Fibroblast of lung (primary cell): ENCODE measurements at places on chromosomes 1 and 21. TPM values are rescaled to one million over a fixed set of nuclear protein-coding genes. Genes with fewer than 3 reads are reported as not detected.

The CELA2A gene
- not detected in 2 replicates for total RNA-seq

The ANXA9 gene
- under 0.01 and 0.33 TPM in 2 replicates for total RNA-seq

The TAF5L gene
- total RNA-seq: 13.6 and 17.3 TPM in 2 replicates

The FMOD gene
- total RNA-seq: 3.3 and 15.4 TPM in 2 replicates

The TSTD1 gene
- total RNA-seq: 0.66 and 0.77 TPM in 2 replicates

The SPATA21 gene
- not detected in 2 replicates for total RNA-seq

GRCh38 chr1:175801979-175802378, 58.6 kb upstream of the TNR start:
- DNase-seq: no peak
- no peaks in the 10 kb centered on the region for H3K36me3 ChIP-seq
- no peaks in the 10 kb centered on the region for H3K27me3 ChIP-seq
- H3K4me3 ChIP-seq: no peak overlapping the region

DNA sequence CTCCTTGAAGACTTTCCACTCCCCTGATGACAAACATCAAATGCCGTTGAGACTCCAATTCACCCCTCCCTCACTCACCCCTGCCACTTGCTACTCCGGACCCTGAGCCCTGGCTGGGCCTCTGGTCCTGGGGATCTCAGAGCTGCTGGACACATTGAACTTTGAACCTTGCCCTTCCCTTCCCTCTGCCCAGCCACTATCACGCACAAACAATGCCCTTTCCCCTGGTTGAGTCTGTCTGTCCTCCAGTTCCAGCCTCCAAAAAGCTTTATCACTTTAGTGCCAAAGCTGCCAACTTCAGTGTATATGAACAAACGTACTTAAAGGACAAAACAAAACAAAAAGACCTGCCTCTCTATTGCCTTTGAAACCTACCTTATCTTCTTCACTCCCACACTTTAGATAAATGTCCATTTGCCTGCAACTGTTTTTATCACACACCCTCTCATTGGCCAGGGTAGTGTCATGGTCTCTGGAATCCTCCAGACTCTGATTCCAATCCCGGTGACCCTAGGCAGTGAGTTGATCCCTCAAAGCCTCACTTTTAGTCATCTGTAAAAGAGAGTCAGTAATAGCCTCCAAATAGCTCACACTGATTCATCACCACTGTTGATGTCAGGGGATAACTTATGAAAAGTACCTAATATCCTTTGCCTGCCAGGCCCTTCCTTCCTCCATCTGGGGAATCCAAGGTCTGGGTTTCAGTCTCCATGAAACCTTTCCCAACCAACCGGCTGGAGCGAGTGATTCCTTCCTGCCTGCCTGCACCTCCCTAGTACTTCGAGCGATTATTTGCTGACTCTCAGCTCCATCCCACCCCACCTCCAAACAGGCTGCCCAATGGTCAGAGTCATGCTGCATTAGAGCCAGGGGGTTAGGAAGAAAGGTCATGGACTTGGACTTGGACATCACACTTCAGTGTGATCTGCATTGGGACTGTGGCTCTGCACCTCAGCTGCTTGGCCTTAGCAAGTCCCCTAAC, 15.9 kb upstream of the SPOCD1 start:
- H3K27ac ChIP-seq: no peak overlapping the region
- H3K27me3 ChIP-seq: no peaks in the 10 kb centered on the region
- H3K4me3 ChIP-seq: no peak overlapping the region
- DNase-seq: peak; percentile 73
- H3K4me1 ChIP-seq: peaks cover 4% of the 10 kb centered on the region

- H3K36me3 ChIP-seq: peaks cover 2% of the 10 kb centered on the region
- H3K4me3 ChIP-seq: no peak overlapping the region
- no peaks in the 10 kb centered on the region for H3K27me3 ChIP-seq
- no peak overlapping the region for H3K27ac ChIP-seq
- peaks cover 9% of the 10 kb centered on the region for H3K4me1 ChIP-seq
- DNase-seq: no peak
These were observed 28.5 kb downstream of the TUFT1 start for GRCh38 chr1:151568626-151569088.

DNA sequence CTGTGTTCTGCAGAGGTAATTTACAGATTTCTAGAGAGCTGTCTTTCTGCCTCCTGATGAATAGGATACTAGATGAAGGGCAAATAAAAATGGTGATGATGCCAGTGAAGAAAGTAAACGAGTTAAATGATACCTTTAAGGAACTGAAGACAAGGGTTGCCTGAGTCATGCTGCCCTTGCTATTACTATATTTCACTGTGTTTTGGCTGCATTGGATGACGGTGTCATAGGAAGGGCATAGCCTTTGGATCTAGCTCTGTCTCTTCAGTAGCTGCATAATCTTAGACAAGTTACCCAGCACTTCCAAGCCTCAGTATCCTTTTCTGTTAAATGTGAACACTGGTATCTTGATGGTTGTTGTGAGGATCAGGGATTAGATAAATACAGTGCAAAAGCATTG, 131.5 kb upstream of the FGGY start:
- H3K4me3 ChIP-seq: no peak overlapping the region
- H3K36me3 ChIP-seq: no peaks in the 10 kb centered on the region
- no peaks in the 10 kb centered on the region for H3K4me1 ChIP-seq

GRCh38 chr1:218068241-218068640, 216.9 kb upstream of the RRP15 start:
- no peak overlapping the region for H3K4me3 ChIP-seq
- H3K27ac ChIP-seq: no peak overlapping the region
- H3K36me3 ChIP-seq: no peaks in the 10 kb centered on the region
- DNase-seq: no peak
- no peaks in the 10 kb centered on the region for H3K27me3 ChIP-seq

DNA sequence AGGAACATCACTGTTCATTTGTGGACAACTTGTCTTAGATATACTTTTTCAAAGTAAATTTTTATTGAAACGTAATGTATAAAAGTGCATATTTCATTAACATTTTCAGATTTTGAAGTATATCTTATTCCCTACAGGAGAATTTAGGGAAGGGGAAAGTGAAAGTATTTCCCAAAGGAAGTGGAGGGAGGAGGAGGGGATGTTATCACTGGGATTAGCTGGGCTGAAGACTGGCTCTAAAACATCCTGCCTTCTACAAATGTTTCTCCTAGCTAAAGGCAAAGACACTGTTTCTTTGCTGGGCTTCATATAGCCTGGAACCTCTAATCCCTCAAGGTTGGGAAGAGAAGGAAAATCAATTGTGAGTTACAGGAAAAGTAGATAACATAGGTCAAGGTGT, 7.1 kb upstream of the ZNF697 start:
- no peak overlapping the region for H3K27ac ChIP-seq
- H3K36me3 ChIP-seq: no peaks in the 10 kb centered on the region
- no peak for DNase-seq

- no peak for DNase-seq
- no peaks in the 10 kb centered on the region for H3K4me1 ChIP-seq
- no peaks in the 10 kb centered on the region for H3K36me3 ChIP-seq
- no peak overlapping the region for H3K27ac ChIP-seq
- H3K27me3 ChIP-seq: no peaks in the 10 kb centered on the region
These were observed 77.1 kb upstream of the KCTD3 start for GRCh38 chr1:215489771-215490565.

- H3K4me1 ChIP-seq: no peaks in the 10 kb centered on the region
- no peaks in the 10 kb centered on the region for H3K27me3 ChIP-seq
- no peak overlapping the region for H3K27ac ChIP-seq
- H3K4me3 ChIP-seq: no peak overlapping the region
- no peaks in the 10 kb centered on the region for H3K36me3 ChIP-seq
- no peak for DNase-seq
These were observed 184.5 kb downstream of the KAZN start for GRCh38 chr1:14782741-14783591.

DNA sequence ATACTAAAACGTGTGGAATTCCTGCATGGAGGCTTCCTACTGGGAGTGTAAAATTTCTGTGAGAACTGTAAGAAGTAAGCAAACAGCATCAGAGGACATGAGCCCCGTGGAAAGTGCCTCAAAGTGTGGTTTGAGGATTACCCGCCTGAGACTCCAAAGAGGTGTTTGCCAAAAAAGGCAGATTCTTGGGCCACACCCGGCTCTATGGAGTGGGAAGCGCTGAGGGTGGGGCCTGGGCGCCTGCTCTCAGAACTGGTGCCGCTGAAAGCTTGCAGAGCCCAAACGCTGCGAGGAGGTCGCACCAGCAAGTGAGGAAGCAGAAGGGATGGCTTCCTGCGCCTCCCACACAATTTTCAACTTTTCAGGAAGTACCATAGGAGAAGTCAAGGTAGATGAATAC, 43.0 kb upstream of the PSEN2 start:
- no peaks in the 10 kb centered on the region for H3K36me3 ChIP-seq
- H3K27me3 ChIP-seq: no peaks in the 10 kb centered on the region
- H3K4me1 ChIP-seq: peaks cover 6% of the 10 kb centered on the region

DNA sequence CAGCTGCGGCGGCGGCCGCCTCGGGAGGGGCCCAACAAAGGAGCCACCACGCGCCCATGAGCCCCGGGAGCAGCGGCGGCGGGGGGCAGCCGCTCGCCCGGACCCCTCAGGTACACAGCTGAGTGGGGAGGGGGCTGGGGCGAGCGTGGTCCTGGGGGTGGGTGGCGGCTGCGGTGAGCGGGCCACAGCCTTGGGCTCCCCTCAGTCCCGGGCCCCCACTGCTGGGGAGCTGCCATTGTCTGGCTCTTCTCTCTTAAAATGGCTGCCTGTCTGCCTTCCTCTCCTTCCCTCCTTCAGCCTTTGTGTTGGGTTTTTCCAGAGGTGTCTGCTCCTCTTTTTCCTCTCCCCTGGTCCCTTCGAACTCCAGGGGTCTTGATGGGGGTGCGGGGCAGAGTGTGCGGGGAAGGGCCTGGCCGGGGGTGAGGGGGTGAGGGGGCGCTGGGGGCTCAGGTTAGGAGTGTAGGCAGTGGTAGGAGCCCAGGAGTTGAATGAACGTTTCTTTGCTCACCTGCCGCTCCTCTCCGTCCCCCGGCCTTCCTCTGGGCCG, 1.7 kb downstream of the ARID1A start:
- H3K27me3 ChIP-seq: no peaks in the 10 kb centered on the region
- H3K36me3 ChIP-seq: no peaks in the 10 kb centered on the region

DNA sequence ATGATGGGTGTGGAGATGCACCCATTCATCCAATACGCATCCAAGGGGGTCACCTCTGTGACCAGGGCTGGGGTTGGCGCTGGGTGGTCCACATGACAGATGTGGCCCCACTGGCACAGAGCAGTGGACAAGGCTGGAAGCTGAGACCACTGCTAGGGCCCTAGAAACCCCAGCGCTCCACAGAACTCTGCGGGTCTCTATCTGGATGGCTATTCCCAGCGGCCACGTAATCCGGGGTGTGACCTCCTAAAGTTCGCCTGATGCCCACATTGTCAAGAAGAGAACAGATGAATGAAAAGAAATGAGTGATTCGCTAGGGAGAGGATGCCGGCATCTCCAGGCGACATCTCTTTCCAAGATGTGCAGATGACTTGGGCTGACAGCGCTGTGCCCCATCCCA, 55.2 kb downstream of the PRDM15 start:
- no peak for DNase-seq
- no peaks in the 10 kb centered on the region for H3K4me1 ChIP-seq
- no peaks in the 10 kb centered on the region for H3K27me3 ChIP-seq
- H3K27ac ChIP-seq: no peak overlapping the region

GRCh38 chr1:173682184-173682583, 12.5 kb upstream of the ANKRD45 start:
- no peak overlapping the region for H3K4me3 ChIP-seq
- no peaks in the 10 kb centered on the region for H3K27me3 ChIP-seq
- no peak for DNase-seq
- no peak overlapping the region for H3K27ac ChIP-seq
- no peaks in the 10 kb centered on the region for H3K36me3 ChIP-seq
- no peaks in the 10 kb centered on the region for H3K4me1 ChIP-seq

DNA sequence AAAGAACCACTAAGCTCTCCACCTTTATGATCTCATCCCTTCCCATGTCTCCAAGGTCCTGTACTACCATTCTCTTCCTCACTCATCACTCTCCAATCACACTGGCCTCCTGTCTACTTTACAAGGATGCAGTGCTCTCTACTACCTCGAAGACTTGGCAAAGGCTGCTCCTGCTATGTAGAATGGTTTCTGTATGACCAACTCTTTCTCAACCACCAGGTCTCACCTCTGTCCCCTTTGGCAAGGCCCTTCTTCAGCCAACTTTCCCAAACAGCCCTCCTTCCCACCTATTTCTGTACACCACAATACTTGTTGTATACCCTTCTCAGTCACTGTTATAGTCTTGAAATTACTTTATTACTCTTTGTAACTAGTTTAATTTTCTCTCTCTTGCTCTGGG, 41.2 kb downstream of the FYB2 start:
- no peak for DNase-seq
- no peak overlapping the region for H3K4me3 ChIP-seq
- no peaks in the 10 kb centered on the region for H3K27me3 ChIP-seq
- no peak overlapping the region for H3K27ac ChIP-seq

DNA sequence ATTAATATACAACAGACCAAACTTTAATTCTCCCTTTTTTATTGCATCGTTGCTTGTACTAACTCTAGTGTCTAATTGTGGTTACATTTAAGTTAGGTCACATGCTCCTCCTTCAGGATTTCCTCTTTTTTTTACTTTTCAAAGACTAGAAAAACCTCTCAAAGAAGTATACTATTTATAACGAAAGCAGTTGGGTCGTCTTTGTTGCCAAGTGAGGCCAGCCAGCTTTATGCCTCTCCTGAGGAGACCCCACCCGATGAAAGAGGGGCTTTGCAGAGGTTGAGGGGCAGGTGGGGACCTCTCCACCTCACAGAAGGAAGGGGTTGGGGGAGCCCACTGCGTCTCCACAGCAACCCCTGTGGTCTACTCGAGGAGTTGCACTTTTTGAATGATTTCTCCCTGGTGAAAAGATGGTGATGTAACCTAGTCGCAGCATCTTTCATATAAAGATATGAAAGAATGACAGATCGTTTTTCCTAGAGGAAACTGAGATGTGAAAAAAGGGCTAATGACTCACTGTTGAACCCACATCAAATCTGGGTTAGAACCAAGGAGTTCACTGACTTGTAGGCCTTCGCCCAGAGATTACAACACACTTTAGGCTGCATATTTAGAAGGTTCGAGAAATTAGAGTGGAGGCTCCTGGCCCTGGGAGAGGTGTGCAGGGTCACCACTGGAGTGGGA, 6.4 kb downstream of the TGFB2 start:
- peak overlapping the region; percentile 37 for H3K27ac ChIP-seq
- H3K4me1 ChIP-seq: no peaks in the 10 kb centered on the region
- H3K4me3 ChIP-seq: peak overlapping the region; percentile 2
- no peaks in the 10 kb centered on the region for H3K36me3 ChIP-seq
- no peaks in the 10 kb centered on the region for H3K27me3 ChIP-seq
- DNase-seq: peak; percentile 86

GRCh38 chr1:24894002-24894401, 36.1 kb downstream of the RUNX3 start:
- H3K27me3 ChIP-seq: no peaks in the 10 kb centered on the region
- H3K27ac ChIP-seq: no peak overlapping the region
- H3K36me3 ChIP-seq: no peaks in the 10 kb centered on the region
- H3K4me1 ChIP-seq: no peaks in the 10 kb centered on the region
- DNase-seq: no peak
- no peak overlapping the region for H3K4me3 ChIP-seq

DNA sequence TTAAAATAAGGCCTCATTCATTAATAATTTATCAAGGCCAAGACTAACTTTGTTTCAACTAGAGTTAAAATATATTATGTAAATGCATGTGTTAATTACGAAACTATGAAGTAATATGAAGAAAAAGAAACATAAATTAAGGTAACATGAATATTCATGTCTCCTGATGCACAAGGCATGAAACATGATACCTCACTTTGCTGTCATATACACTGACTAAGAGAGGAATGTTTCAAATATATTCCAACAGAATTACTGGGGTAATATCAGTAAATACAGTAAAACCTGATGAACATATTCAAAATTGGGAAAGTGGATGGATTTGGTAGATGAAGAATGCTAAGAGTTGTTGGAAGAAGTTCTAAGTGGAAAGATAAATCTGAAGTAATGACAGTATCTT, 274.6 kb downstream of the LRRC7 start:
- no peak for DNase-seq
- H3K4me1 ChIP-seq: no peaks in the 10 kb centered on the region
- no peaks in the 10 kb centered on the region for H3K27me3 ChIP-seq
- H3K36me3 ChIP-seq: no peaks in the 10 kb centered on the region
- H3K27ac ChIP-seq: no peak overlapping the region
